Stimulated activated naive CD8-positive, alpha-beta T cell treated with anti-CD3 and anti-CD28 coated beads, Interleukin-15, Interleukin-2, amounts not matched to agents 100 U/mL and 50 U/mL, for 24 hours (primary cell): ENCODE measurements at places on chromosomes 2 and 18.

DNA sequence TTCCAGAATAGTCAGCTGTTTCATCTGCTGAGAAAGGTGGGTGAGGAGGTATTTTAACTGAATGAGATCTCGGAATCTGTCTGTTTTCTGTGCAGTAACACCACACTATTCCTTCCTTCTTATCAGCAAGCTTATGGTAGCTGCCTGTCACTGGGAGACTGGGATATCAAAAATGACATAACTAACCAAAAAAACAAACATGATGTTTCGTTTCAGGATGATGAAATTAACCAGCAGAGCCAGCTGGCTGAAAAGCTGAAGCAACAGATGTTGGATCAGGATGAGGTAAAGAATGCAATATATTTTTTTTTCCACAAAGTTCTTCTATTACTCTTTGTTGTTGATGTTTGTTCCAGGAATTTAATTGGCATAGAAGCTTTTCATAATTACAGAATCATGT lies 59.8 kb upstream of the LYPD6B start:
- no peak for DNase-seq

DNA sequence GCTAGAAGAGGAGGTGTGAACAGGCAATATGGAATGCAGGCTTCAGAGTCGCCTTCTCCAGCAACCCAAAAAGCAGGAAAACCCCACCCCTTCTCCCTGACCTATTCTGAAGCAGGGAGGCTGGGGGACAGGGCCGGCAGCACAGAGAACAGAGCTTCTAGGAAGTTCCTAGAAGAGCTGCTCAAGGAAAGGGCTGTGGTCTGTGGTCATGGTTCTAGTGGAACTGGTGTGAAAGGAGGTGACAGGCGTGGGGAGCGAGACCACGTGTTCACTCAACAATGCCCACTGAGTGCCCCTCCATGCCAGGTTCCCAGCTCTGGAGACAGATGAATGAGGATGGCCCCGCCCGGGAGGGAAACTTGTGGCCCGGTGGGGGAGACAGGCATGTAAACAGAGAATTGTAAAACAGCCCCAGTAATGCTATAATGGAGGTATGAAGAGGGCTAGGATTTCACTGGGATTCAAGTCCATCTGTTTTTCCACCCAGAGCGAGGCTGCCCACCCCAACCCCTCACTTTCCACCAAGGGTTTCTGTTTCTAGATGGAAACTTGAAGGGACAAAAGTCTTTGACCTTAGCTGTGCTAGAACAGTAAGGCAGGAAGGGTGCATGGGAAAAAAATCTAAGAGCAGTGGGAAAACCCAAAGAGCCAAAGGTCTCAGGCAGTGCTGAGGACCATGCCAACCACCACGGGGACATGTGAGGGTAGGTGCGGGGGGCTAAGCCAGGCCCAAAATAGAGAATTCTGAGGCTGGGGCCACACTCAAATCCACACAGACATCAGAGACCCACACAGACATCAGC lies 71.8 kb downstream of the TNS1 start:
- DNase-seq, result no peak

DNA sequence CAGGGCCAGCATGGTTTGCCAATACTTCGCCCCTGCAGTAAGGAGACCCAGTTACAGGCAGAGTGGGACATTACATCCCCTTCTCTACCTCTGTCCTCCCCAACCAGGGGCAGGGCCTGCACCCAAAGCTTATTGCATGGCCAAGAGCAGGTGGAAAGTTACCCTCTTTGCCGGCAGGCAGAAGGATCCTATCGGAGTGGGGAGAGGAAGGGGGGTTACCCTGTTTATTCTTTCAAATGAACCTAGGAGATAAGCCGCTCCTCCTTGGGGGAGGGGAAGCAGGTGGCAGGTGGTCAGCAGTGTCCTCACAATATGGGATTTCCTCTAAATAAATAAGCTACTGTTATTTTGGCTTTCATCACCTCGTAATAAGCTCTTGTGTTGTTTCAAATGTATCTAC lies 53.9 kb downstream of the SPATS2L start:
- no peak for DNase-seq

DNA sequence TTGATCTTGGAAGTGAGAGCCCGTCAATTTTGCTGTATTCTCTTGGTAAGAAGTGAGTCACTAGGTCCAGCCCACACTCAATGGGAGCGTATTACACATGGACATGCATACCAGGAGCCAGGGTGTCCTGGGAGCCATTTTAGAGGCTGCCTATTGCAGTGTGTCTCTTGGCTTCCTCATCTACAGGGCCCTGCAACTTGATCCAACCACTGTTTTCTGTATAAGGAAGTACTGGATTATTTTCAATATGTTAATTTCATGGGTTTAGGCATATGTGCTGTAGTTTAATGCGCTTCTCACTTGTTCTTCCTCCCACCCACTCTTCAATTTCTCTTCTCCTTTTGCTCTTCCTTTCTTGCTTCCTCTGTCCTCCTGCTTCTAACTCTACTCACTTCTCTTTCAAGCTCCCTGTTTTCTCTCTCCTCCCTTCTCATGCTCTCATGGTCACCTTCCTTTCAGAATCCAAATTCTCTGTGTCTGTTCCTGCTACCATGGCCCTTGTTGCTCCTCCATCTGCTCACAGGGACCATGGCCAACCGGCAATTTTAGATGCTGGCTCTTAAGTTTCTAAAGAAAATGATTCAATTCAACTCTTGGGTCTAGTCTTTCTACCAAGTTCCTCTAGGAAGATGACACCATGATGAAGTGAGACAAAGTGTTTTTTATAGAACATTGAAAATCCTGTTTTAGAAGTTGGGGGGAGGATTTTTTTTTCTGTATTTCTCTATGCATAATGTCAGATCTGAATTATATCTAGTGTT lies 152.0 kb upstream of the ZEB2 start:
- no peak for DNase-seq

DNA sequence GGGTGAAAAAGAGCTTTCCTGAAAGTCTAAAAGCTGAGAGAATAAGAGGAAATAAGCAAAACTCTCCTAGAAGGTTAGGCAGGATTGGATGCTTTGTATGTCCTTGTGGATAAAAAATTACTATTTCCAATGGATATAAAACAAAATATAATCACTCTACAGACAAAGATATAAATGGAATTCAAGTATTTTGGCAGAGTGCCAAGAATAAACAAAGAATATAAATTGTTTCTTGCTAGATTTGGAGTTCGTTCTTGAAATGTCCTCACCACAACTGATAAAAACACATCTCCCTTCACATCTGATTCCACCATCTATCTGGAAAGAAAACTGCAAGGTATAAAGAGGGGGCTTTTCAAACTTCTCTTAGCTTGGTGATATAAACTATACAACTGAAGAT lies 13.3 kb downstream of the SULT1C3 start:
- DNase-seq, result no peak

DNA sequence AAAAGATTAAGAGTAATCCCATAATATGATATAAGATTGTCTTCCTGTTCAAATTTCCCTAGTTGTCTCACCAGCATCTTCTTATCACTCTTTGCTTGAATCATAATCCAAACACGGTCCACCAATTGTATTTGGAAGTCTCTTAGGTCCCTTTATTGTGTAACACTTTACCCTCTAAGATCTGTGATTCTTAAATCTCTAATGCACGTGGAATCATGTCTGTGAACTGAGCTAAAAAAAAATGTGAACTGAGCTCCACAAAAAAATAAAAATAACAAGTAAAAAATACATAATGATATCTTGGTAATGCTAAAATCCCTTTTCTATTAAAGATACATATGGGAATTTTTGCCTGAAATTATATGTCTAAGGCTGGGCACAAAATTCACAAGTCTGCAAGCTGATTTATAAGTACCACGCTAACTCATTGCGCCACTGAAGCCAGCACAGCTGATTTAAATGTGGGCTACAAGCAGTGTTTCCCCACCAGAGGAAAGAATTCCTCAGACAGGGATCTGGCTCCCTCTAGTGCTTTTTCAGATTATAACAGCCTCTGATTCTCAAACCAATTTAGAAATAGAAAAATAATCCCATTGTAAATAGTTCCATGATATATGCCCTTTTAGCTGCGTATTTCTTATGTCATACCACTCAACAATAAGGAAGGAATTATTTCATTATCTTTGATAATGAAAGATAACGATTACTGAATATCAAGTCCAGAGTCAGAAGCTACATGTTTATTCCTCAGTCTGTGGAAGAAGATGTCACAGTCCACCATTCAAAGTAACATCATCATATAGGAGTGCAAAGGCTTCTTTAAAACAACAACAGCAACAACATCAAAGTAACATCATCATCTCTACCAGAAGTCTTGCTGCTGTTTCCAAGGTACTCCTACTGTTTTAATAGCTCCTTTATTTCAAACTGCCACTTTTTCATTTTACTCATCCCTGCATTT lies 22.9 kb downstream of the RBM43 start:
- DNase-seq, result peak; percentile 35

DNA sequence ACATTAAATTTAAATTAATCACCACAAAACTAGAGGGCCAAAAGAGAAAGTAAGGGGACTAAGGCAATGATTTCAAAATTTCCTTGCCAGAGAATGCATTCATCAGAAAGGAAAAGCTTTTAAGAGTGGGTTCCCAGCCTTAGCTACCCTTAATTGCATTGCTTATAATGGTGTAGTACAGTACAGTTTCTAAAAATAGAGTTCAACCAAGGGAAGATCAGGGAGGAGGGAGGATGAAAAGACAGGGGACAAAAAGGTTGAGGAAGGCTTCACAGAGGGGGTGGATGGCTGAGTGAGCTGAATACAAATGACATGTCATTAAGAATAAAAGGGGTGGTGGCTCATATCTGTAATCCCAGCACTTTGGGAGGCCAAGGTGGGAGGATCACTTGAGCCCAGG lies 119.9 kb downstream of the RBMS1 start:
- DNase-seq, result no peak

DNA sequence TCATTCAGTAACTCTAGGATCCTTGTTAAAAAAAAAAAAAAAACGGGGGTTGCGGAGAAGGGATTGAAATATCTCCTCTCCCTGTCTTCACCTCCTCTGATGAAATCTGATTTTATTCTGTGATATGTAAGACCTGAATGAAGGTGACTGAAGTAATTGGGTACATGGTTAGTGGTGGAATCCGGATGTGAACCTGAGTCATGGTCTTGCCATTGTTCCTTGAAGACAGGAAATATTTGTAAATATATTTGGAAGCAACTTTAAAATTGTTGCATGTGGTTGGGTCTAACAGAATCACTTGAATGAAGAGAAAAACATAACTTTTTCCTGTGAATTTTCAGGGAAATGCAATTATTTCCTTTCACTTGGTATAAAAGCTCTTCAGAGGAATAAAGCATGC lies 3.0 kb upstream of the IL1A start:
- DNase-seq, result no peak

DNA sequence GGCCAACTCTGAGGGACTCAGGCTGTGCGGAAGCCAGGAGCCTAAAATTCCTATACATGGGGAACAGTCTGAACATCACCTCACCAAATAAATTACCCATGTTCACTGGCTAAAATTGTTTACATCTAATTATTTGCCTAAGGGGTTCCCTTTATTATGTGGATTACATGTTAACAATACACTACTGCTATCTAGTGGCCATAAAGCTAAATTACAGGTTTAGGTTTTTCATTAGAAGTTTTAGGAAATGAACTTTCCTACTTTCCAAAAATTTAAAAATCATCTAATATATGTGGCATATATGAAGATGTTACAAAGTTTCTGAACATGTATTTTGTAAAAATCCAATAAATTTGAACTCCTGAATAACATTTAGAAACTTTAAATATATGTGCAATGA lies 40.3 kb downstream of the PLA2R1 start:
- no peak for DNase-seq

- no peak for DNase-seq
Measured at GRCh38 chr18:35842536-35842935, 129.9 kb upstream of the RMP24 start.

GRCh38 chr2:193276069-193276468 lies 1081.3 kb upstream of the TMEFF2 start:
- DNase-seq, result no peak

DNA sequence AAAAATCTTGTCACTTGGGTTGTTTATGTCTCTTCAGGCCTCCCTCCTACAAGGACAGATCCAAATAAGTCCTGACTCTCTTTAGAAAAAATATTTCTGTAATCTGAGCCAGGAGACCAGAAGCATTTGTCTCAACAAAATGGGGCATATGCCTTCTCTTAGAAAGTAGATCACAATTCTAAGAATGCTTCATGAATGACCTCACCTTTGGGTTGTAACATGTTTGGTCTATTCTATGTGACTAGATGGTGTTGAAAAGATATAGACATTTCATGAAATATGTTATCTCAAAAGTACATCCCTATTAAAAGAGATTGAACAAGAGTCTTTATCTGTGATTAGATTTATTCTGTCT lies 159.0 kb upstream of the SETBP1 start:
- no peak for DNase-seq

DNA sequence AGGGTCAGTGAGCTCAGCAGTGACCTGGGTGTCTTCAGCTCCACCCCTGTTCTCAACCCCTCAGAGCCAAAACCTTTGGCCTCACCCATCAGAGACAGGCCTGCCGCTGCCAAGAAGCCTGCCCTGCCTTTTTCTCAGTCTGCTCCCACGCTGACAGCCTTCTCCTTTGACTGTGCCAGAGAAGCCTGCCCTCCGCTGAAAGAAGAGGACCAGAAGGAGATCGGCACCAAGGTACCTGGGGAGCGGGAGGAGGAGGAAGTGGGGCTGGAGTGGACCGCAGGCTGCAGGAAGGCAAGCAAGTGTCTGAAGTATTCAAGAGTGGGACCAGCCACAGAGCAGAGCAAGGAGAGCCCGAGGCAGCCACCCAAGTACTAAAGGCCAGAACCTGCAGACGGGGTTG lies 33.2 kb downstream of the TOGARAM2 start:
- peak; percentile 32 for DNase-seq

GRCh38 chr2:128369108-128369555 lies 50.5 kb upstream of the HS6ST1 start:
- no peak for DNase-seq

DNA sequence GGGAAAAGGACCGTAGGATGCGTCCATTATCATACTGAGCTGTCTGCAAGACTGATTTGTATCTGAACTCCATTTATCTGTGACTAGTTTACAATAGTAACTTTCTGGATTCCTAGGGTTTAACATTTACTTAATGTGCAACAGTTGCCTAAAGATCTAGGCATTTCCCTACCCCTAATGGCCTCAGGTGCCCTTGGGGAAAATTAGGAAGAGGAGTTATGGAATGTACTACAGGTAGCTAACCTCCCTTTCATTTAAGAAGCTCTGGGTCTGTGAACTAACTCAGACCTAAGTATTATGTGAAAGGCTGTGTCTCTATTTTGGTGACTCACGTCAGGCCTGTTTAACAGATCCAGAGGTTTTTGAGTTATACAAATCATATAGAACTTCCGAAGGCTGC lies 59.5 kb downstream of the TDRD15 start:
- no peak for DNase-seq

- DNase-seq, result no peak
Measured at GRCh38 chr18:43634994-43635393, 357.7 kb upstream of the SYT4 start.

GRCh38 chr2:32360416-32360815 lies 3.6 kb downstream of the BIRC6 start:
- DNase-seq, result no peak

DNA sequence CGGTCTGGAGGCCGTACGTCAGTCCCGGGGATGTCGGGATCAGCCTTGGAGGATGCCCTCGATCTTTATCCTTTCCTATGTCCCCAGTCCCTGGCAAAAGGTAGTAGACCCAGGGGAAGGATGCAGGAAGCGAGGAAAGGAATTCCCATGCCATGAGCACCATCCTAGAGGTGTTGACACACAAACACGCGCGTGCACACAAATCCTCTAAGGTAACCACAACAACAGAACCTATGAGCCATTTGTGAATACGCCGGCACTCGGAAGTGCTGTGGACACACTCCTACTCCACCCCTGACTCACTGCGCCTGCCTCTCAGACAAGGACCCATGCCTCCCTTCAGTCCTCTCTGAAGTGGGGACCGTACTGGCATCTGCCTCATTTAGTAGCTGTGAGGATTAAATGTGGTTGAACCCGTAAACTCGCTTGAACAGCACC lies 11.3 kb upstream of the MLPH start:
- peak; percentile 55 for DNase-seq
